ENCODE measurements at places on chromosomes 2 and 18. TPM values are rescaled to one million over a fixed set of nuclear protein-coding genes. Genes with fewer than 3 reads are reported as not detected.

The SLC5A7 gene
- 0.05 TPM for total RNA-seq

DNA sequence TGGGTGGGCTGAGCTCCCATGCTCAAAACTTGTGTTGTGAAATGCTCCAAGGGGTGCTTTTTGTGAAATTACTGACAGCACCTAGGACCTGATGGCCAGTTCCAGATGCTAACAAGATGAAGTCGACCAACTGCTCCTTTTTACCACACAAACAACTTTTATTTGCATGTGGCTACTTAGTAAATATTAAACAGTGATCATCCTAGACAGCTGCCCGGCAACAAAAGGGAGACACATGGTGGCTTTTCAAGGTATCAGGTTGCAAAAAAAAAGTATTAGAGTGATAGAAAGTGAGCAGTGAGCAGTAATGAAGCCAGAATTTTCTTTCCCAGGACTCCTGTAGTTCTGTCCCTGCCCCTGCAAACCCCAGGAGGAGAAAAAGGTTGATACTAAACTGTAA is 118.5 kb downstream of the RPIA start:
- DNase-seq: no peak

GRCh38 chr2:86069091-86069685 is 36.5 kb downstream of the POLR1A start:
- DNase-seq: peak; percentile 58

DNA sequence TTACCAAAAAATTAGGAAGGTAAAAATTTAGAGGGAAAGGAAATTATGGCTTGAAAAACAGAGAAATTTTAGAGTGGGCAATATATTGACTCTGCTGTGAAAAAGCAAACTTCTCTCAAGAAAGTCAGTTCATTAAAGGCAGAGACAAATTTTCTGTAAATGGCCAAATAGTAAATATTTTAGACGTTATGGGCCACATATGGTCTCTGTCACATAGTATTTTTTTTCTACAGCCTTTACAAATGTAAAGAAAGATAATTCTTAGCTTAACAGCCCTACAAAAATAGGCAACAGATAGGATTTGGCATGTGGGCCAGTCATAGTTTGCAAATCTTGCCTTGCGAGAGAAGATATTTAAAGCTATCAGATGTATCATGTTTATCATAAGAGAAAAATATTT is 1750.4 kb downstream of the SUCLG1 start:
- no peak for DNase-seq

DNA sequence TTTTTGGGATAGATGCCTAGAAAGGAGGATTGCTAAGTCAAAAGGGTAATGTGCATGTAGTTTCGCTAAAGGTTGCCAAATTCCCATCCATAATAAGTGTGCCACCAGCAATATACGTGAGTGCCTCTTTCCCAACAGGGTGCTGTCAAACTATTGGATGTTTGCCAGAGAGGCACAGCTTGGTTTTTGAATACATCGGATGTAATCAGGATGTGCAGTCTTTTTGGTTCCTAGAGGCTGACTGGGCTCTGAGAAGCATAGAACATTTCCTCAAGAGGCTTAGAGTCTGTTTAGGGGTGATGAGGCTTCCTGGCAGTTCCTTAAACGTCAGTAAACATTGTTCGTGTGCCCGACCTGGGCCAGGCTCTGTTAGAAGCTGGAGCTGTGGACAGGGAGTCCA is 28.0 kb downstream of the AGAP1 start:
- no peak for DNase-seq

DNA sequence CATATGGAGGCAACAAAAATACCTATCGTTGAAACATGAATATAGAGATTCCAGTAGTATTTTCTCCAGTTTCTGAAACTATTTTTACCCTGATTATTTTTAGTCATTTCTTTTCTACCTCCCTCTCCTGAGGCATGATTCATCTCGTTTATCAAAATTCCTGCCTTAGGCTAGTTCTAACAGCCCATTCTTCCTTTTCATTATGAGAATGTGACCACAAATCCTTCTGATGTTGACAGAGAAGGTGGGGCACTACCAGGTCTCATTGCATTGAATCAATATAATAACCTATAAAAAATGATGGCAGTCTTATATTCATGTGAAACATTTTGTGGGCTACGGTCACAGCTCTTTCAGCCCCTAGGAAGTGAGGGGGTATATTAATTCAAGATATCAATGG is 406.5 kb upstream of the UBE2E3 start:
- peak; percentile 64 for DNase-seq

- DNase-seq: no peak
Measured at GRCh38 chr18:58464104-58464625, 164.7 kb downstream of the ALPK2 start.

GRCh38 chr2:176852667-176853066 is 359.9 kb upstream of the HNRNPA3 start:
- DNase-seq: no peak

- DNase-seq: no peak
Measured at GRCh38 chr2:227031379-227031778, 132.6 kb downstream of the COL4A4 start.

- DNase-seq: no peak
Measured at GRCh38 chr2:22967756-22968155, 417.2 kb upstream of the KLHL29 start.
